Renal cortex interstitium (tissue), 15 donors: ENCODE measurements at places on chromosomes 7 and 10. TPM values are rescaled to one million over a fixed set of nuclear protein-coding genes. Genes with fewer than 3 reads are reported as not detected.

Gene GHRHR
- 0.15 TPM for polyA plus RNA-seq

Gene UPK3BL2
- polyA plus RNA-seq = 14.3 TPM

- DNase-seq = no peak
These were observed 91.3 kb downstream of the CYTH3 start for GRCh38 chr7:6181136-6181535.

DNA sequence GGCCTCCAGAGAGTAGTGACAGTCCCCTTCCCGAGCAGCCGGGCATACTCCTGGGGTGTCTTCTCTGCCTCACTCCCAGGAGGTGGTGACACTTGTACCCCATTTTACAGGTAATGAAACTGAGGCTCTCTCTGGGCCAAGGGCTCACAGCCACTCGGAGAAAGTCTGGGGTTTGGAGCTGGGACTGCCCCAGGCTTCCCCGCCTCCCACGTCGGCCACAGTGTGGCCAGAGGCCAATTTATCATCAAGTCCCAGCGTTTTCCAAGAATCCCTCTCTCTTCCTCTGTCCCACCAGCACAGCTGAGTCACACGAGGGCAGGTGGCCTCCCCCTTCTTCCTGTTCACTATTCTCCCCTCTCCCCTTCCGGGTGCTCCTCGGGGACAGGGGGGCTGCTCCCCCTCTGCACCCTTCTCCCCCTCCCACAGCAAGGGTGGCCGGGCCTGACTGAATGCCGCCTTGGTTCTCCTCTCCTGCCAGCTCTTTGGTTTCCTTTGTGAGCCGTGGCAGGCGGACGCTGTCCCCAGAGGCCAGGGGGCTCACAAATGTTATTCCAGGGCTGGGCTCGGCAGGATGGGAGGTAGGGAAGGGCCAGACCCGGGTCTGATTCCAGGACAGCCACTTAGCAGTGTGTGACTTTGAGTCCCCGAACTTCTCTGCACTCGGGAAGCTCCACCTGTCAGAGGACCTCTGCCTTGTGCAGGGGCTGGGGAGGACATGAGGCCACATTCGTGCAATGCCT is 17.7 kb downstream of the CLIP2 start:
- no peak for DNase-seq

- DNase-seq = no peak
These were observed 10.9 kb downstream of the UMAD1 start for GRCh38 chr7:7651479-7651878.

DNA sequence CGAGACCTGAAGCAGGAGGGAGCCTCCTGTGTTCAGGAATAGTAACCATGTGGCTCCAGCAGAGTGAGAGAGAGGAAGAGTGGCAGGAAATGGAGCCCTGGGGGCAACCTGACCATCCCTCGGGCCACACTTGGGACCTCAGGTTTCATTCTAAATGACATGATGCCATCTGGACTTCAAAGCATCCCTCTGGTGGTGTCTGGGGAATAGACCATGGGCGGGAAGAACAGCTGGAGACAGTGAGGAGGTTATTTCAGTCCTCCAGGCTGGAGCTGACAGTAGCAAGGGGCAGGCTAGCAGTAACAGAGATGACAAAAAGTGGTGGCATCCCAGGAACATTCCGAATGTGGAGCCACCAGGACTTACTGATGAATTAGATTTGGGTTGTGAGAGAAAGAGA is 44.8 kb downstream of the AKR1B1 start:
- DNase-seq = no peak

- no peak for DNase-seq
These were observed 389.0 kb upstream of the SORCS1 start for GRCh38 chr10:107553470-107553869.

GRCh38 chr7:125878988-125879387 is 949.4 kb upstream of the POT1 start:
- no peak for DNase-seq

- DNase-seq = no peak
These were observed 34.8 kb downstream of the MDFIC start for GRCh38 chr7:114956702-114957101.
